ENCODE measurements at places on chromosomes 2 and 18.

DNA sequence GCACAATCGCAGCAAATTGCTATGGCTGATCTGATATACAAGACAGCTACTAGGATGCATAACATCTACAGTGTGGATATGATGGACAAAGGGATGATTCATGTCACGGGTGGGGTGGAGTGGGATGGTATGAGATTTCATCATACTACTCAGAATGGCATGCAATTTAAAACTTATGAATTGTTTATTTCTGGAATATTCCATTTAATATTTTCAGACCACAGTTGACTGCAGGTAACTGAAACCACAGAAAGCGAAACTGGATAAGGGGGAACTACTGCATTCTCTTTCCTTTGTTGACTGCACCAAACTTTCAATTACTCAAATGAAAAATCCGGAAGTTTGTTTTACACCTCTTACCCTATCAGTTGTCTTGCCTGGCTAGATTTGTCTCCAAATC, 94.4 kb upstream of the NEUROD1 start:
- no peak for DNase-seq

- no peak for DNase-seq
Observed at GRCh38 chr2:235027558-235028214, 75.9 kb downstream of the SH3BP4 start.

GRCh38 chr2:6826081-6826913, 39.4 kb downstream of the CMPK2 start:
- DNase-seq: peak; percentile 28

DNA sequence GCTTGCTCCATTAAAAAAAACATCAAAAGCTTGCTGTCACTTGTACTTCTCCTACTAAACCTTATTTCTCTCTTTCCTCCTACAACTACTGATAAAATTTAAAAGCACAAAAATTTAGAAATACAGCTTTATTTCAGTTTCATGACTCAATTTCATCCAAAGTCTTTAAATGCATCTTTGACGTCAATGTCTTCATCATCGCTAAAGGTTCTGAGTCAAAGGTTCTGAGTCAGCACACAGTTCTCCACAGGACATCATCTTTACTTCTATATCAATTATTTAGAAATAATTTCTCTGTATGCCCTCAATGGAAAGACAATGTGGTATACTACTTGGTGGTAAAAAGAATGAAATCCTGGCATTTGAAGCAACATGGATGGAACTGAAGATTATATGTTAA, 163.9 kb upstream of the DNMT3A start:
- no peak for DNase-seq

DNA sequence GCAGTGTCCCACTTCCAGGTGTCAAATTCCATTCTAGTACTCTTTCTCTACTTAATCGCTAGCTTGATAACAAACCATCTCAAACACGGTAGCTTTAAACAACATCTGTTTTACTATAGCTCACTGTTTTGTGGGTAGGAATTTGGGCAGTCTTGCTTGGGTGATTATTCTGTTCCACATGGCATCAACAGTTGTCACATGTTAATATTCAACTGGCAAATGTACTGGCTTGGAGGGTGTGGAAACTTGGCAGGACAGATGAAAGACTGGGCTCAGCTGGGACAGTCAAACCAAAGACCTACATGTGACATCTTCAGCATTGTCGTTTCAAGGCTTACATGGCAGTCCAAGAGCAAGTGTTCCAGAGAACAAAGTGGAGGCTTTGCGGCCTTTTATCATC, 241.8 kb downstream of the PTH2R start:
- DNase-seq: no peak

DNA sequence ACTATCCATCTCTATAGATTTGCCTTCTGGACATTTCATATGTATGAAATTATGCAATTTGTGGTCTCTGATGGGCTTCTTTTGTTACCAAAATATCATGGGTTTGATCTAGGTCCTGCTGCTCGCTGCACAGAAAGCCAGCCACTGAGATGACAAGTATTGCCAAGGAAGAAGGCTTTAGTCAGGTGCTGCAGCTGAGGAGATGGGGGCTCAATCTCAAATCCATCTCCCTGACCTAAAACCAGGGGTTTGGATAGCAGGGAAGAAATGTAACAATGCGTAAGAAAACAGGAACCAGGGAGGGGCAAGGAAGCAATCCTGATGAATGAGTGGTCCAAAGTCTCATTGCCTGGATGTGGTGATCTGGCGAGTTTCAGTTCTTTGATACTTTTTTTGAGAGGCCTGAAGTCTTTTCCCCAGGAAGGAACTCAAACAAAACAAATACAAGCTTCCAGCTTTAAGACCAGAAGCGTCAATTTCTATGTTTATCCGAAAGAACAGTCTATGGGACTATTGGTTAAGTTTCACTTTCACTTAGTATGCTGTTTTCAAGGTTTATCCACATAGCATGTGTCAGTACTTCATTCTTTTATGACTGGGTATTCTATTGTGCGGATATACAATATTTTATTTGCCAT, 3.4 kb upstream of the CKAP2L start:
- DNase-seq: no peak

Measured in iPS DF 19.7 (cell line).